ENCODE measurements at places on chromosomes 7 and 10. TPM values are rescaled to one million over a fixed set of nuclear protein-coding genes. Genes with fewer than 3 reads are reported as not detected.

Gene ZC3HAV1
- total RNA-seq, result 29.6 TPM

Gene CDK5
- total RNA-seq, result 16.8 TPM

Gene GPR146
- total RNA-seq, result 48.2 TPM

Gene CHAT
- not detected for total RNA-seq

Gene TUBB8
- total RNA-seq, result not detected

Gene TMEM236
- total RNA-seq, result 0.32 TPM

Gene PLCE1
- total RNA-seq, result 0.16 TPM

Gene OR2A12
- not detected for total RNA-seq

Gene TAF6
- 46.6 TPM for total RNA-seq

Gene TACC2
- total RNA-seq, result 6.0 TPM

Gene PIK3AP1
- 0.13 TPM for total RNA-seq

Gene OR2A1
- total RNA-seq, result not detected

Gene FGFR2
- total RNA-seq, result not detected

Data from bladder microvascular endothelial cell (primary cell).